ENCODE measurements at places on chromosomes 1 and 21.

DNA sequence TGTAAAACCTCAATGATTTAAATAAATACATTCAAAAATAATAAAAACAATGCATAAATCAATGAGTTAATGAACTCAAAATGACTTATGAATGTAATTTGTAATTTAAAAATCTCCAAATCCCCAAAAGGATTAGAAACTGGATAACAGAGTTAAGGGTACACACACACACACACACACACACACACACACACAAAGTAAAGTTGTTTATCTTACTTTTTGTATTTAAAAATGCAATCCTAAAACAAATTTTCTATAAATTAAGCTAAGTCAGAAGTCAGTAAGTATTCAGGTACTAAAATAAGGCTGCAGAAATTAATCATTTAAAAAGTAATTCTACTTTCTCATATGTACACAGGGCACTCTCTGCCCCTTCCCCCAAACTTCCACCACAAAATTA lies 1.8 kb downstream of the LRIF1 start:
- DNase-seq = no peak

DNA sequence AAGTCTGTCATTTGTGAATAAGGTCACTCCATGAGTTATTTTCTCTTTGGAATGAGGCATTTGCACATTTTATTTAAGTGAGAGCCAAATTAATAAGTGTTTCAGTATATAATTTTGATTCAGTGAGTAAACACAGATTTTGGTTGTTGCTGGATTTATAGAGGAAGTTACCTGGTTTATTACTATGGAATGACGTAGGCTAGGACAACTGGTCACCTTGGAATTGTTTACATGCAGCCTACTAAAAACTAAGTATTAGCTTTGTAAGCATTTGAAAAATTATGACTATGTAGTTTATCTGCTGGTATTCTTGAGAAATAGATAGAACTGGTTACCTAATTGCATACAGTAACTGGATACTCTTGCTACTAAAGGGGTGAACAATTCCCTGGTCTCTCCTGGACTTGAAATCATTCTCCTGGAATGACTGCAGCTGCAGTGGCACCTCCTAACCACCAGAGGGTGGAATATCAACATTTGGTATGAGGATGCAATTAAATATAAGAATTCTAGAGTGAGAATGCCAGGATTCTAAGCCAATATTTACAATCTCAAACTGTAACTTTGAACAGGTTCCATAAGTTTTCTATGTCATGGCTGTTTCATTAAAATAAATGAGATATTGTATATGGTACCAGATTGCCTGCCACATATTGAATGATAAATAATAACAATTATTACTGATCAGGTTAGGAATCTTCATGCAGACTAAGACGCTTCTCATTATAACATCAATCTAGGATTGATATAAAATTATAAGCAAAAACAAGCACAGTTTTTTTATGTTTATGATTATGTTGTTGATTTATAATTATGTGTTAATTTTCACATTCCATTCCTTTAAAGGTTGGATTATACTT lies 3.5 kb upstream of the KRTAP27-1 start:
- DNase-seq = peak; percentile 48

- no peak for DNase-seq
These were observed 26.5 kb downstream of the ZNF124 start for GRCh38 chr1:247145279-247145678.

- peak; percentile 35 for DNase-seq
These were observed 145.4 kb downstream of the SLC45A1 start for GRCh38 chr1:8463144-8463927.

DNA sequence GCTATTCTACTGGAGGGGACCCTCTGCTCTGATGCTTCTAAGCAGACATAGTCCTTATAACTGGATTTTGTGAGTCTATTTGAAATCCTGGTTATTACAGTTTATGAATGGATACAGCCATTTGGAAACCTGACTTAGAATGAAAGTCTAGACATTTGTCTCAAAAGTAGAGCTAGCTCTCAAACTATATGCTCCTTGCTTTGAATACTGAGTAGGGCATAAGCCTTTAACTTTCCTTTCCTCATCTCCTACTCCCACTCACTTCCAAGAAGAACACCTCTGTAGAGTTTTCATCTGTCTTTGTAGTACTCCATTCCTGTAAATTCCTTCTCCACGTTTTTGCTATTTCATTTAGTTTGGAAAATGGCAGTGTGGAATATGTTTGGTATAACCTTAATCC lies 9.0 kb upstream of the ARID1A start:
- DNase-seq = no peak

DNA sequence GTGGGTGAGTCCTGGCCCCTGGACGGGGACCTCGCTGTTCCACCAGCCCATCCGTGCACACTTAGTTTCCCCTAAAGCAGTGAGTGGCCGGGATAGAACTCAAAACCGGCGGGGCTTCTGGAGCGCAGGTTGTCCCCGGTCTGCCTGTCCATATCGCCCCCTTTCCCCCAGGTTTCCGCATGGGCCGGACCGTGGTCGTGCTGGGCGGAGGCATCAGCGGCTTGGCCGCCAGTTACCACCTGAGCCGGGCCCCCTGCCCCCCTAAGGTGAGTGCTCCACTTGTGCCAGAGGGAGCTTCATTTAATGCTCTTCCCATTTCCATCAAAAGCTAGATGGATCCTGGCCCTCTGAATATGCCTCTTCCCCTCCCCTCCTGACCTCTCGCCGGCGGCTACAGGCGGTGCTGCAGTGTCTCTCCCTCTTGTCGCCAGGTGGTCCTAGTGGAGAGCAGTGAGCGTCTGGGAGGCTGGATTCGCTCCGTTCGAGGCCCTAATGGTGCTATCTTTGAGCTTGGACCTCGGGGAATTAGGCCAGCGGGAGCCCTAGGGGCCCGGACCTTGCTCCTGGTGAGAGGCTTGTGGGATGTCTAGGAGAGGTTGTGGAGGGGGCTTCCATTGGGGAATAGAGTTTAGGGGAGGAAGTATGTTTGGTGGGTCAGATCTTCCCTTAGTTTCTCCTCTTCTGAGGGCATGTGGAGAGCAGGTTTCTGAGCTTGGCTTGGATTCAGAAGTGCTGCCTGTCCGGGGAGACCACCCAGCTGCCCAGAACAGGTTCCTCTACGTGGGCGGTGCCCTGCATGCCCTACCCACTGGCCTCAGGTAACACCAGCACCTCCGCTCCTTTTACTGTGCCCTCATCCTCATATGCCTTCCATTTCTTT lies 683 bp downstream of the PPOX start:
- peak; percentile 31 for DNase-seq

- DNase-seq = no peak
These were observed 15.2 kb downstream of the RPAP2 start for GRCh38 chr1:92314024-92314423.

DNA sequence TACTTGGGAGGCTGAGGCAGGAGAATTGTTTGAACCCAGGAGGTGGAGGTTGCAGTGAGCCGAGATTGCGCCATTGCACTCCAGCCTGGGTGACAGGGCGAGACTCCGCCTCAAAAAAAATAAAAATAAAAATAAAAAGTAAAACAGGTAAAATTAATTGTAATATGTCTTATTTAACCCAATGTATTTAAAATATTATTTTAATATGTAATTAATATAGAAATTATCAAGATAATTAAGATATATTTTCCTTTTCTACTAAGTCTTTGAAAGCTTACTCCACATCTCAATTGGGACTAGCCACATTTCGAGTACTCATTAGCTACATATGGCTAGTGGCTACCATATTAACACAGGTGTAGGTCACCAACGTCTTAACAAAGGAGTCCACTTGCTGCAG lies 61.6 kb upstream of the IPO9 start:
- no peak for DNase-seq

GRCh38 chr1:16075337-16076030 lies 2.0 kb upstream of the FAM131C start:
- no peak for DNase-seq

- DNase-seq = peak; percentile 61
These were observed 50.2 kb downstream of the KCNN3 start for GRCh38 chr1:154819628-154820590.

GRCh38 chr1:11204396-11205190 lies 15.4 kb downstream of the ANGPTL7 start:
- DNase-seq = no peak

DNA sequence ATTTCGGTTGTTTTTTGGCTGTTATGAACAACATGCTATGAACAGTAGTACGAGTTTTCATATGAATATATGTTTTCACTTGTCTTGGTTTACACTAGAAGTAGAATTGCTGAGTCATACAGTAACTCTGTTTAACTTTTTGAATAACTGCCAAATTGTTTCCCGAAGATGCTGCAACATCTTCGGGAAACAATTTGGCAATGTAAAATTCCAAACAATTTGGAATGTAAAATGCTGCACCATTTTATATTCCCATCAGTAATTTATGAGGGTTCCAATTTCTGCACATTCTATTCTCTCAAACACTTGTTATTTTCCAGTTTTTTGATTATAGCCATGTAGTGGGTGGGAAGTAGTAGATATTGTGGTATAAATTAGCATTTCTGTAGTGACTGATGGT lies 11.6 kb downstream of the PCBP3 start:
- no peak for DNase-seq

GRCh38 chr21:26425576-26425975 lies 147.5 kb downstream of the CYYR1 start:
- no peak for DNase-seq
